ENCODE measurements at places on chromosomes 11 and 22. TPM values are rescaled to one million over a fixed set of nuclear protein-coding genes. Genes with fewer than 3 reads are reported as not detected.

PTPRJ gene
- total RNA-seq: 21.7 TPM

GRCh38 chr11:80782135-80782885 lies 1341.5 kb upstream of the TENM4 start:
- no peaks in the 10 kb centered on the region for H3K4me1 ChIP-seq
- no peak overlapping the region for H3K27ac ChIP-seq
- no peak for DNase-seq
- no peaks in the 10 kb centered on the region for H3K27me3 ChIP-seq

- H3K27ac ChIP-seq: no peak overlapping the region
- no peak for DNase-seq
- H3K4me3 ChIP-seq: no peak overlapping the region
- no peaks in the 10 kb centered on the region for H3K4me1 ChIP-seq
- H3K36me3 ChIP-seq: peaks cover 23% of the 10 kb centered on the region
- no peaks in the 10 kb centered on the region for H3K27me3 ChIP-seq
These were observed 87.1 kb upstream of the YWHAH start for GRCh38 chr22:31857247-31857646.

- H3K4me3 ChIP-seq: no peak overlapping the region
- peaks cover 17% of the 10 kb centered on the region for H3K27me3 ChIP-seq
- no peak for DNase-seq
- no peaks in the 10 kb centered on the region for H3K4me1 ChIP-seq
These were observed 33.7 kb upstream of the RAG2 start for GRCh38 chr11:36631774-36632173.

GRCh38 chr22:20622650-20623339 lies 115.4 kb downstream of the MED15 start:
- H3K4me1 ChIP-seq: no peaks in the 10 kb centered on the region
- no peak for DNase-seq
- H3K27ac ChIP-seq: no peak overlapping the region
- no peak overlapping the region for H3K4me3 ChIP-seq
- H3K36me3 ChIP-seq: no peaks in the 10 kb centered on the region

All from naive thymus-derived CD8-positive, alpha-beta T cell (primary cell).